ENCODE measurements at places on chromosomes 13 and 19.
A peak's percentile ranks its signal among the peaks of the same experiment; 100 is the strongest.

DNA sequence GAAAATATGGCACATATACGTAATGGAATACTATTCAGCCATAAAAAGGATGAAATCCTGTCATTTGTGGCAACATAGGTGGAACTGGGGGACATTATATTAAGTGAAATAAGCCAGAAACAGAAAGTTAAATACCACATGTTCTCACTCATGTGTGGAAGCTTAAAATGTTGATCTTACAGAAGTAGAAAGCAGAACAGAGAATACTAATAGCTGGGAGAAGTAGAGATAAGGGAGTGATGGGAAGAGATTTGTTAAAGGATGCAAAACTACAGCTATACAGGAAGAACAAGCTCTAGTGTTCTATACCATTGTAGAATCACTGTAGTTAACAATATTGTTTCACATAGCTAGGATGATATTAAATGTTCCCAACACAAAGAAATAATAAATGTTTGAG is 68.1 kb downstream of the RUBCNL start:
- DNase-seq, result no peak

DNA sequence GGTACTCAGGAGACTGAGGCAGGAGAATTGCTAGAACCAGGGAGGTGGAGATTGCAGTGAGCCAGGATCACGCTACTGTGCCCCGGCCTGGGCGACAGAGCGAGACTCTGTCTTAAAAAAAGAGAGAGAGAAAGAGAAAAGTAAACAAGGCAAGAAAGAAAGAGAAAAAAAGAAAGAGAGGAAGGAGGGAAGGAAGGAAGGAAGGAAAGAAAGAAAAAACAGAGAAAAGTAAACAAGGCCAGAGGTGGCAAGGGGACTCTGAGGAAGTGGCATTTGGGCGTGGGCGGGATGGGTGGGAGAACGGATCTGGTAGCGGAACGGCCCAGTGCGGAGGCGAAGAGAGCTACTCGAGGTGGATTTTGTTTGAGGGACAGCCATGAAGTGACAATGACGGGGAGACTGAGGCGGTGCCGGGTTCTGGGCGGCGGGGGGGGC is 7.5 kb upstream of the ARRDC2 start:
- peak; percentile 77 for DNase-seq

DNA sequence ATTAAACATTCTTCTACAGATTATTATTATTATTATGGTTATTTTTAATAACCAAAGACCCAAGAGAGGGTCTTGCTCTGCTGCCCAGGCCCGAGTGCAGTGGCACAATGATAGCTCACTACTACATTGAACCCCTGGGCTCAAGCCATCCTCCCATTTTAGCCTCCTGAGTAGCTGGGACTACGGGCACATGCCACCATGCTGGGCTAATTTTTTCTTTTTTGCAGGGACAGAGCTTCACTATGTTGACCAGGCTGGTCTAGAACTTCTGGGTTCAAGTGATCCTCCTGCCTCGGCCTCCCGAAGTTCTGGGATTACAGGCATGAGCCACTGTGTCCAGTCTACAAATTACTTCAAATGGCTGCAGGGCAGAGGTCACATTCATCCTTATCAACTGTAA is 179.8 kb downstream of the KCNRG start:
- DNase-seq, result no peak

GRCh38 chr13:75800545-75800944 is 164.4 kb downstream of the LMO7 start:
- no peak for DNase-seq

DNA sequence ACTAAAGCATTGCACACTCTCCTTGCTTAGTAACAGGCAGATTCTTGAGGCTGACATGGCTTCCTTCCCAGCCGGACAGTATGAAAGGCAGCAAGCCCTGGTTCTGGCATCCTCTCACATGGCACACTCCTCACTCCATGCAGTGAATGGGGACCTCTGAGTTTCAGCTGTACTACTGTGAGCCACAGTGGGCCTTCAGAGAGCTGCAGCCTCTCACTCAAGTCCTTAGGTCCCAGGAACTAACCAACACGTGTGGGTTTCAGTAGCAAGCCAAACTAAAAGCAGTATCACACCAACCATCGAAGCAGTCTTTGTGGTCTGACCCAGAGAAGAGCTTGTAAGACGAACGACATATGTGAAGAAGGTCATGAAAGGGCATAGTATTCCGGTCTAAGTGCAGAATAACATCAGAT is 128.2 kb downstream of the TBC1D4 start:
- DNase-seq, result no peak

GRCh38 chr13:66887088-66887487 is 343.0 kb downstream of the PCDH9 start:
- DNase-seq, result no peak
